NCI-H460 (cell line): ENCODE measurements at places on chromosomes 4 and X. TPM values are rescaled to one million over a fixed set of nuclear protein-coding genes. Genes with fewer than 3 reads are reported as not detected.
A peak's percentile ranks its signal among the peaks of the same experiment; 100 is the strongest.

The TAPT1 gene
- total RNA-seq = 8.5 and 10.5 TPM in 2 replicates

- DNase-seq = no peak
These were observed 6.1 kb downstream of the SCARB2 start for GRCh38 chr4:76207549-76207948.

DNA sequence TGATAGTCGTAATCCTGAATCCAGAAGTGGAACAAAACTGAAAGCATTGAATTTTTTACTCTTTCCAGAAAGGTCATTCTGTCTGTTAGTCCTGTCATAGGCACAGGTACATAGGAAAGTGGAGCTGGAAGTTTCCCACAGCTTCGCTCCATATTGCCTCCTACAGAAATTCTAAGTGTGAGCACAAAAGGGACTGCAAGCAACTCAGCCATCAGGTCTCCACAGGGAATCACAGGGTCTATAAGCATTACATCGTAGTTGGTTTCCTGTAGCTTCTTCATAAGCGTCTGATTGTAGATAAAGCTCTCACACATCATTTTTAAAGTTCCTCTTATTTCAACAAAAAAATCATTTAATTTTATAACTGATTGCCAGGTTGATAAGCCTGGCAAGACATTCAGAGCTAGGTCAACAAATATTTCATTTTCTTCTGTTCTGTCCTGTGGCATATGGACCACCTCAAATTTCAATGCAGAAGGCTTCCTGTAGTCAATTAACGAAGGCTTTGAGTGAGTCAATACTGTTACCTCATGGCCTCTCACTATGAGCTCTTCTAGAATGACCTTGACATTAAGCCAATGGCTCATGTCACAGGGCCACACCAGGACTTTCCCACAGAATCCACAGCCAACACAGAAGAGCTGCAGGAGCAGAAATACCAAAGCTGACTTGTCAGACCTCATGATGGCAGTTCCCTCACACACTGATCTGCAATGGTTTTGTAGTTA is at the start of gene UGT2A3:
Gene UGT2A3, minus strand, starts transcription at position 727 of the 728 bp plus-strand sequence. Its CDS starts 44 bp downstream, at position 683.
- DNase-seq = no peak

DNA sequence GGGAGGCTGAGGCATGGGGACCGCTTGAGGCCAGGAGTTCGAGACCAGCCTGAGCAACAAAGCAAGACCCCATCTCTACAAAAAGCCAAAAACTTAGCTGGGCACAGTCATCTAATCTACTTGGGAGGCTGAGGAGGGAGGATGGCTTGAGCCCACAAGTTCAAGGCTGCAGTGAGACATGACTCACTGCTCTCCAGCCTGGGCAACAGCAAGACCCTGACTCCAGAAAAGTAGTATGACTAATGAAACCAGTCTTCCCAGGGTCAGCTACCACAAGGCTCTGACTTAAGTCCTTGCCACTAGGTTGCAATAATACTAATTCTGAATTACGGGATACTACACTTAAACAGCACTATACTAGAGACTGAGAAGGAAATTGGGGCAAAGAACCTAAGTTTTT is 33.1 kb downstream of the ERVMER34-1 start:
- no peak for DNase-seq

DNA sequence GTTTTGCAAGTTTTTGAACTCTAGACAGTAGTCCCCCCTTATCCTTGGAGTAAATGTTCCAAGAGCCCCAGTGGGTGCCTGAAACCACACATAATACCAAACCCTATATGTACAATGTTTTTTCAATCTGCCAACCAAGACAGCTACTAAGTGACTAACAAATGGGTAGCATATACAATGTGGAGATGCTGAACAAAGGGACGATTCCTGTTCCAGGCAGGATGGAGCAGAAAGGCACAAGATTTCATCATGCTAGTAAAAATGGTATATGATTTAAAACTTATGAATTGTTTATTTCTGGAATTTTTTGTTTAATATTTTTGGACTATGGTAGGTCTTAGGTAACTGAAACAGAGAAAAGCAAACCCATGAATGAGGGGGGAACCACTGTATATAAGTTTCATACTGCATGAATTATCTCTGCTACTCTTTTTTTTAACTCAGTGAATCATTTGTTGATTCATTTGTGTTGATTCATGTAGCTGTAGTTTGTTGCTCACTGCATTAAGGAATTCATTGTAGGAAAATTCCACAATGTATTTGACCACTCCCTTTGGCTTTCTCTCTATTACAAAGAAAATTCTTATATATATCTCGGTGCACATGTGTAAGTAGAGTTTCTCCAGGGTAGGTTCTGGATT is 21.9 kb upstream of the ANXA3 start:
- no peak for DNase-seq

GRCh38 chr4:1381181-1381621 is 25.0 kb downstream of the NKX1-1 start:
- no peak for DNase-seq

GRCh38 chrX:68920561-68920960 is 91.7 kb downstream of the EFNB1 start:
- no peak for DNase-seq

- DNase-seq = no peak
These were observed 52.8 kb downstream of the ADGRG4 start for GRCh38 chrX:136353526-136354093.

GRCh38 chrX:134554291-134554690 is 94.3 kb downstream of the HPRT1 start:
- no peak for DNase-seq

DNA sequence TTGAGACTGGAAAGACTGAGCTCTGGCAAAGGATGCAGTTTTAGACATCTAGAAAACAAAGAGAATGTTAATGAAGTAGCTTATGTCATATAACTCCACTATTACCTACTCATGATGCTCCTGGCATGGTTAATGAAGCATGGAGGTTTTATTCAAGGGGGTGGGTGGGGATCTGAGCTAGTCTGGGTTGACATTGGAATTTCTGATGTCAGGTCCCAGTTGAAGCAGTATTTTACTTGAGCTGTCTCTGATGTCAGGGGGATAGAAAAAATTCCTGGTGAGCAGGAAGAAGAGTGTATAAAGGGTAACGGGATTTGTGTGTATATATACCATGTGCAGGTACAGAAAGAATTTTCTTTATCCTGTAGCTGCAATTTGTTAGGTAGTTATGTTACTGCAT is 102.0 kb downstream of the ELOVL6 start:
- no peak for DNase-seq

The HSFX3 gene
- total RNA-seq = not detected in 2 replicates

- DNase-seq = no peak
These were observed 421.9 kb downstream of the ANKRD50 start for GRCh38 chr4:124290678-124291077.

DNA sequence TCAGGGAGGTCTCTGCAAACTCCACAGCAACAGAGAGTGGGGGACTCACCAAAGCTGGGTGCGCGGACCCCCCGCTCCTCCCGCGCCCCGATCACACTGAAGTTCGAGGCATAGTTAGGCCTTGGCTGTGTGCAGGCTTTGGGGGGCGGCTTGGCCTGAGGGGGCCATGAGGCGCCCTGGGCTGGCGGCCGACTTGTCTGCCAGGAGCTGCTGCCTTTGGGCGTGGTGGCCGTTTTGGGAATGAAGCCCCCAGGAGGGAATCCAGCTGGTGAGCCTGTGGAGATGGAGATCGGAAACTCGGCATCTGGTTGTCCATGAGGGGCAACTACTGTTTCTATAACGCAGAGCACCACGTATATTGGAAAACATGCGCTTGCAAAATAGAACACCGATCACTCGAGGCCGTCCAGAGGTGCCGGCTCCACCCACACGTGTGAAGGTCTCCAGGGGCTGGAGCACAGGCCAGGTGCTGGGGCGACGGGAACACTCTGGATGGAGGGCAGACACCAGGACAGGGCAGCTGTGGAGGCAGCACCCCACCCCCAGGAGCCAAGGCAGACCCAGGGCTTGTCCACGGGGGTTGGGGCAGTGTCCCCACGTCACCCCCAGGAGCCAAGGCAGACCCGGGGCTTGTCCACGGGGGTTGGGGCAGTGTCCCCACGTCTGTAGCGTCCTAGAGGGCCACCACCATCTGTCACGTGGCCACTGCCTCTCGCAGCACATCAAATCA is 25.9 kb upstream of the CPLX1 start:
- DNase-seq = no peak

DNA sequence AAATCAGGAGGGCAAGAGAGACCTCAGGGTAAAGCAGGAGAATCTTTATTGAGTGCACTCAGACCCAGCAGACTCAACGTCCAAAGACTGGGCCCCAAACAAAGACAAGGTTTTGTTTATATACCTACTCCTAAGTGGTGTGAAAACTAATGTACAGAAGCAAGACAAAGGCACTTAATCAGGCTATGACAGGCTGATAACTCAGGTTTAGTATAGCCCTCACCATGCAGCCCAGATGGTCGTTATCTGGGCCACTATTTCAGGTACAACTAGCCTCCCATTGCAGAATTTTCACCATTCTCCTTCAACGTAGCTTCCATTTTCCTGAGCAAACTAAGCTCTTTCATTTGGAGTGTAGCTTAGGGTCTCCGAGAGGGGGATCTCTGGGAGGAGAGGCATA is 36.9 kb downstream of the SULT1E1 start:
- no peak for DNase-seq

GRCh38 chr4:40720916-40721315 is 28.8 kb upstream of the NSUN7 start:
- no peak for DNase-seq

The GPR34 gene
- total RNA-seq = 0.17 and 0.32 TPM in 2 replicates

DNA sequence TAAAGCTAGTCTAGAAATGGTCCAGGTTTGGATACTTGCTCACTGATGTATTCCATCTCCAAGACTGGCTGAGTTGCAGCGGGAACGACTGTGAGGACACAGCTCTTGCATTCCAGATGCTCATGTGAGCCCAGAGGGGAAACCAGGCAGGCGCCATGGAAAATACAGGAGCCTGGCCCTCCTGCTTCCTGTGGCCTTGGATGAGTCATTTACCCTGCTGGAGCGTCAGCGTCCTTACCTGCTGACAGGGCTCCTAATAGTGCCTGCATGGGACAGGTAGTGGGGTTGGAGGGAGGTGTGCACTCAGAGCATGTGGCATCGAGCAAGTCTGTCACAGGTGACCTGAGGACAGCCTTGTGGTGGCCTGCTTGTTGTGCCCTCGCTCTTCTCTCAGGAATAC is 69.4 kb downstream of the NSG1 start:
- DNase-seq = no peak

The TREX2 gene
- total RNA-seq = 0.75 and 1.1 TPM in 2 replicates

DNA sequence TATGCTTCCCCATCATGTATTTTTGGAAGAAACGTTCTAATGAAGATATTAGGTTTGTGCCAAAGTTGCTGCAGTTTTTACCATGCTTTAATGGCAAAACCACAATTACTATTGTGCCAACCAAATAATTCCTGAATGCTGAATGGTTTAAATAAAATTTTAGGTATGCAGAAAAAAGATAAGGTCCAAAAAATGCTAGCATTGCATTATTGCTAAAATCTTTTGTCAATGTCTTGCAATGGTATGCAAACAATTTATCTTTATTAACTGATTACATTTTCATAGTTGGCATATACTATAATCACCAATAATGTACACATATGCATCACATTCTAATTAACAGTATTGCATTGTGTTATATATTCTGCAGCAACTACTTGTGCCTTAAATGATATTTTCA is 1657.4 kb upstream of the IGFBP7 start:
- DNase-seq = no peak

DNA sequence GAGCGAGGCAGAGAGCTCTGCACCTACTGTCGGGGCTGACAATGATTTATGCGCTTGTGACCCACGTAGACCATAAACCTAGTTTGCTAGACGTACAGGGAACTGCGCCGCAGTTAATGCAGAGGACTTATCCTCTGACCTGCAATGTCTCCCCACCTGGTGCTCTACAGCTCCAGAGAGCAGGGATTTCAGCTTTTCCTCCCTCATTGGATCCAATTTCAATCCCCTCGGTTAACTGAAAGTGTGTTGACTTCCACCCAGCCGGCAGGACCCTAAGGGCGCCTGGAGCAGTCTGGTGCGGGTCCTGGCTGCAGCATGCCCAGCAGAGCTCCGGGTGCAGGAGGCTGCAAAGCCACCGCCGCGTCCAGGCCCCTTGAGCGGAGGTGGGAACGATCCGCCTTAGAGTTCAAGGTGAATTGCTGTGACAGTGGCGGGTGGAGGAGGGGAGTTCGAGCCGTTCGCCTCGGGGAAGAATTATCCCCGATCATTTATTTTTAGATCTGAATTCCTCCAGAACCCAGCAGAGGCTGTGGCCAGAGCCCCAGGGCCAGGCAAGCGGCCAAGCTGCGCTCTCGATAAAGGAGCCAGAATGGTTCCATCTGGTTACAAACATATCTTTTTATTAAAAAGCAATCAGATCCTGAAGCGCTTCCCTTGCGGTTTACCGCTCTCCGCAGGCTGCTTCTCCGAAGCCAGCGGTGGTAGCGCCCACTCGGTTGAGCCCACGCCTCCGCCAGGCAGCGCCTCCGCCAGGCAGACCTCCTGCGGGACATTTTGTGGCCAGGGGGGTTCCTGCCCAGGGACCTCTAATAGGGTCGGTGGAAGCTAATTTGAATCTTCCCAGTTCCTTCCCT is 66.0 kb downstream of the FBXO8 start:
- no peak for DNase-seq

The ATP1B4 gene
- total RNA-seq = not detected in 2 replicates

DNA sequence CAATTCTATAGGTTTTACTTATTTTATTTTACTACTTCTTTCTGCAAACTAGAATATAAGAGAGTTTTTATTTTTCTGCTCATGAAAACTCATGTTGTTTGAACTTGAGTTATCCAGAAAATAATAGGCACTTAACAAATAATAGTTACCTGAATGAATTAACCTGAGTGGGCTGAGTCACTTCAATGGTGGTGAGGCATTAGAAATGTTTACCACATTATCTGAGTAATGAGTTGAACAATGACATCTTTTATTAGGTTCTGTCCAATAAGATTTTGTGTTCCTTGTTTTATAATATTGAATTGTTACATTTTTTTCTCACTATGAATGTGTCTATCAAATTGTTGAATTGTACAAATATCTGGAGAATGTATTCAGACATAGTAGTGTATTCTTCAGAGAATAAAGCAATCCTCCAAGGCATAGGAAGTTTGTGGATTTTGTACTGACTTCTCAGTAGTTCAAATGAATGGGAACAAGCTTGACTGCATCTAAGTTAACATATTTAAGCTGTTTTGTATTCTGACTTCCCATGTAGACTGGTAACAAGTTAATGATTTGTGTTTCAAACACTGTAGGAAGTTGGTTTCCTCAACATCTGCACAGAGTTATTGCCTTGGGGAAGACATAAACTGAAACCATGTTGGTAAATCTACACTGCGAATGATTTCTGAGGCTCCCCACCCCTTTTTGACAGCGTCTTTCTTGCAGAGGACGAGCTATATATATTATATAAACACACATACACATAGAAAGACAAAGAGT is 1808.9 kb upstream of the TENM3 start:
- no peak for DNase-seq

- DNase-seq = peak; percentile 19
These were observed 26.6 kb upstream of the MAN2B2 start for GRCh38 chr4:6548201-6548881.
